SW480 (cell line): ENCODE measurements at places on chromosomes 6 and 20.
A peak's percentile ranks its signal among the peaks of the same experiment; 100 is the strongest.

DNA sequence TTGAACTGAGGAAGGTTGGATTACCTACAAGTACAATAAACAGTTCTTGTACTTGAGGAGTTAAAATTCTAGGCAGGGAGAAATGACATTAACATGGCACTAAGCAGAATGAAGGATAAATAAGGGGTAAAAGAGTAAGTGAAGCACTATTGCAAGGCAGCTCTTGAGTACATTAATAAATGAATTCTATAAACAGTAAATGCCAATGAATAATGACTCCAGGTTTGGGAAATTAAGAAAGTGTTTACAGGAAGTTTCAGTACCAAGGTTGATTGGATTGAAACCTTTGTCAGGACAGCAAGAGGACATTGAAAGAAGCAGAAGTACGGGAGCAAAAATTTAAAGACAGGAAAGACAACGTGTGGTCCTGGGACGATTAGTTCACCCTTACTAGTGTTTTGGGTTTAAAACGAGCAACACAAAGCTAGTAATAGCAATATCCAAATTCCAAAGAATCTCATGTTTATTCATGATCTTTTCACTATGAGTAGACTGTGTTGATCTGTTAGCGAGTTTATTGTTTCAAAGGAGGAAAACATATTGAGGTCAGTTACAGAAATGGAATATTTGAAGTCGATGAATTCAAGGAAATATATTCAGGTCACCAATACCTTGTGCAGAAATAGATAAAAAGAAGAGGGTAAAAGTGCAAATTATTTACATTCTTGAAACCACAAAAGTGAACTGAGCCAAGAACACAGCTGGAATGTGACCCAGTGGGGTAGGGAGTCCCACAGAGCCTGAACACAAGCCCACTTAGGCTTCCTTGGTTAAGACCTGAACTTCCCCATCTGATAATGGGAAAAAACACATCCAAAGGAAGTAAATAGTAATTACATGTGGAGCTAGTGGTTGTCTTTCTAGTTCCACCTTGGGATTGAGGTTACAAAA is 80.8 kb downstream of the MKKS start:
- DNase-seq, result no peak

DNA sequence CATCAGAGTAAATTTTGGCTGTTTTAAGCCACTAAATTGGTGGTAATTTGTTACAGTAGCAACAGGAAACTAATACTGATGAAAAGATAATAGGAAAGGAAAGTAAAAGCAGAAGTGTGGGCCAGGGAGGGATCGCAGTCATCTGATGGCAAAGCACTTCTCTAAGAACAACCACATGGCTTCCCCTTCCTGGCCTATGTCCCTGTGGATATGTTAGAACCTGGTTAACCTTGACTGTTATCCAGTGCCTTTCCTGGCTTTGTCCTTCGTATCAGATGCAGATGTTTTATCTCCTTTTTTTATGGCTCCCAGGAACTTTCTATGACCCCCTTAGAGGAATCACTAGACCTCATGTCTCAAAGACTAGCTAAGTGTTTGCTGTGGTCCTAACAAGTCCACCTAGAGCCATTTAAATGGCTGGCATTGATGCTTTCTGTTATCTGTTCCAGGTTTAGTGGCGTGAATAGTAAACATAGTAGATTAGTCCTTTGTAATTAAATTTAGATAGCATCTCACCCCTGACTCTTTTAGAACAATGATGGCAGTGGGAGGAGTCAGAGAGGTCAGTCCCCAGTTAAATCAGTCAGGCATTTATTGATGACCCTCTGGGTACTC is 79.2 kb upstream of the PHACTR2 start:
- no peak for DNase-seq

GRCh38 chr6:36333171-36333895 is 3.4 kb downstream of the BNIP5 start:
- no peak for DNase-seq

- DNase-seq, result no peak
Measured at GRCh38 chr6:144174006-144174405, 23.7 kb downstream of the STX11 start.

DNA sequence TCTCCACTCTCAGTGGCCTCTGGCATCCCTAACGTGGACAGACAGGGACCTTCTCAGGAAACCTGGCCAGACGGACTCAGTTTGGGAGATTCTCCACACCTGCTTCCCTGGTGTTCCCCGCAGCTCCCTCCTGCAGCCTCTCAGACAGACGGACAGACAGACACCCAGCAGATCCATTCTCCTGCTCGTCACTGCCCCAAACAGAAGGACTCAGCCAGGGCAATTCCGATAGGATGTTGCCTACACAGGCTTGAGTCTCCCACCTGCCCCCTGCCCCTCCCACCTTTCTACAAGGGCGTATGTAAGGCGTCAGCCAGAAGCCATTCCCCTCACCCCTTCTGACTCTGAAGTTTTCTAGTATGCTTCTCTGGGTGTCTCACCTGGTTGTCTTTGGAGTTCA is 428 bp downstream of the CCM2L start:
- DNase-seq, result no peak

- no peak for DNase-seq
Measured at GRCh38 chr20:36744243-36744642, 1.6 kb downstream of the NDRG3 start.

- no peak for DNase-seq
Measured at GRCh38 chr6:107083047-107083768, 32.1 kb downstream of the BEND3 start.

GRCh38 chr20:46991880-46992639 is 97.4 kb downstream of the EYA2 start:
- no peak for DNase-seq

GRCh38 chr6:45148711-45149341 is 179.3 kb upstream of the RUNX2 start:
- no peak for DNase-seq

DNA sequence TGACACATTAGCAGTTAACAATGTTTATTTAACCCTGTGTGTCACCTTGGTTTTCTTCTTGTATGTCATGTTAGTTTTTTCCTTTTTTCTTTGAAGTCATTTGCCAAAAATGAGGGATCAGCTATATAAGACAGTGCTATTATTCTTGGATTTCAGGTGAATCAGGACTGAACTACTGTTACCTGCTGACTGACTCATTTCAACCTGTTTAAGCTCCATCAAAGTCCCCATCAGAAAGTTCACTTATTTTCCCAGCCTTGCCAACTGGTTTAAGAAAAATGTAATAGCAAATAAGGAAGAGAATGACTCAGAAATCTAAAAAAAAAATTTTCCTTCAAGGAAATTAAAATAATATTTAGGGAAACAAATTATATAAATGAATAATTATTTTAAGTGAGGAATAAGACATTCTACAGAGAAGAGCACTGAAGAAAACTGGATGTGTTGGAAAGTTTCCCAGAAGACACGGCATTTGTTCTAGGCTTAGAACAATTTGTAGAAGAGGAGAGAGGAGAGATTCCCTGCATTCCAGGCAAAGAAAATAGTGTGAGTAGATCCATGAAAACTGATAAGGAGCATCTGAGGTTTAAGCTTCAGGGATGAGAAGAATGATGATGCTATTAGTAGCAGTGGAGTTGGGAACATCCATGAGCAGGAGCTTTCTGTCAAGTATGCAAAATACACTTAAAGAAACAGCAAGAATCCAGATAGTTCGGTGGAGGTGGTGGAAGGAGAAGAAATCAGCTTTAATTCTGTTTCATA is 84.9 kb upstream of the SIM1 start:
- DNase-seq, result no peak

- peak; percentile 14 for DNase-seq
Measured at GRCh38 chr20:1301031-1301529, 27.9 kb downstream of the SDCBP2 start.

GRCh38 chr20:57509665-57510237 is 15.2 kb downstream of the CTCFL start:
- DNase-seq, result peak; percentile 65

- no peak for DNase-seq
Measured at GRCh38 chr6:3418496-3419060, 38.3 kb downstream of the SLC22A23 start.

DNA sequence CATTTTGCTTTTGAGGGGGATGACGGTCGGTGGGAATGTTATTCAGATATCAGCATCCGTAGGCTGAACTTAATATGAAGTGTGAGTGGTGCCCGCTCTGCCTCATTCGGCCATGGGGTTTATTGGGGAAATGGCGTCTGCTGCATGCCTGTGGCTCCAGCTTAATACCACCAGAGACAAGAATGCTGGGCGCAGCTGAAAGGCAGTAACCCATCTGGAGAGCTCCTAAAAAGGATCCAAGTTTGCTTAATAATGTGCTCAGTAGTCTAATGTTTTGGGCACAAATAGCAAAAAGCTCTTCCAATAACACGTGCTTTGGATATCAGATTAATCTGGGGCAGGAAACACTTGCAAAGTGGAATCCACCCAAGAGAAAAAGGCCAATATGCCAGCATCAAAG is 273.0 kb upstream of the TAB2 start:
- DNase-seq, result no peak

- no peak for DNase-seq
Measured at GRCh38 chr6:25831532-25832306, at the start of gene SLC17A1. TSS of gene SLC17A1 (minus strand) at chr6:25832052. CDS start at chr6:25830557, 1,495 bp downstream.

GRCh38 chr6:88666901-88667300 is 296.5 kb downstream of the RNGTT start:
- no peak for DNase-seq

GRCh38 chr6:44660561-44661220 is 273.2 kb downstream of the CDC5L start:
- DNase-seq, result no peak

GRCh38 chr6:155349129-155349528 is 34.8 kb upstream of the TFB1M start:
- DNase-seq, result no peak

DNA sequence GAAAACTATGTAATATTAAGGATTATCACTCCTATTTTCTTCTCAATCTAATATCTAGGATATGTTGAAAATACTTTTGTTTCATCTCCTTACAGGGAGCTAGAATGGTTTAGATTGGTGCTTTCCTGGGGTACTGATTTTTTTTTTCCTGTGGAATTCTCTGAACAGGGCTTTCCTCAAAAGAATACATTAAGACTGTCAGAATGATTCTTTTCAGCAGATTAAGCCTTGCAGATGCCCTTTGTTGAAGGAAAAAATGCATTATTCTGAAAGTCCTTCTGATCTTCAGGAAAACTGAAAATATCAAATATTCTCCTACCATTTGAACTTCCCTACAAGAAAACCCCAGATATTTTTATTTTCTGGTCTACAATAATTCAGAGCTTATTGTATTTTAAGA is 178.9 kb downstream of the SOX4 start:
- no peak for DNase-seq

GRCh38 chr6:158518191-158519127 is 41.4 kb upstream of the TMEM181 start:
- DNase-seq, result peak; percentile 84

DNA sequence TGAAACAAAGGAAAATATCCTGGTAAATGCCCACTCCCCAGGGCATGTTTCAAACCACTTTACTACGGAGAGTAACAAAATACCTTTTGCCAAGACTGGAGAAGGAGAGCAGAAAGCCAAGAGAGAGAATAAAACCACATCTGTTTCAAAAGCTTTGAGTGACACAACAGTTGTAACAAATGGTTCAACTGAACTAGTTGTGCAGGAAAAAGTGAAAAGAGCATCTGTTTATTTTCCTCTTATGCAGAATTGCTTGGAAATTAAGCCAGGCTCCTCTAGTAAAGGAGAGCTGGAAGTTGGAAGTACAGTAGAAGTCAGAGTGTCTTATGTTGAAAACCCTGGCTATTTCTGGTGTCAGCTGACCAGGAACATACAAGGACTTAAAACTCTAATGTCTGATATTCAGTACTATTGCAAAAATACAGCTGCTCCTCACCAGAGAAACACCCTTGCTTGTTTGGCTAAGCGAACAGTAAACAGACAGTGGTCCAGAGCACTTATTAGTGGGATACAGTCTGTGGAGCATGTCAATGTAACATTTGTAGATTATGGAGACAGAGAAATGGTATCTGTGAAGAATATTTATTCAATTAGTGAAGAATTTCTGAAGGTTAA is 2.6 kb downstream of the TDRD6 start:
- no peak for DNase-seq

- no peak for DNase-seq
Measured at GRCh38 chr6:158286413-158286812, 25.9 kb upstream of the TULP4 start.

GRCh38 chr6:4751823-4752464 is 24.3 kb upstream of the CDYL start:
- DNase-seq, result no peak

DNA sequence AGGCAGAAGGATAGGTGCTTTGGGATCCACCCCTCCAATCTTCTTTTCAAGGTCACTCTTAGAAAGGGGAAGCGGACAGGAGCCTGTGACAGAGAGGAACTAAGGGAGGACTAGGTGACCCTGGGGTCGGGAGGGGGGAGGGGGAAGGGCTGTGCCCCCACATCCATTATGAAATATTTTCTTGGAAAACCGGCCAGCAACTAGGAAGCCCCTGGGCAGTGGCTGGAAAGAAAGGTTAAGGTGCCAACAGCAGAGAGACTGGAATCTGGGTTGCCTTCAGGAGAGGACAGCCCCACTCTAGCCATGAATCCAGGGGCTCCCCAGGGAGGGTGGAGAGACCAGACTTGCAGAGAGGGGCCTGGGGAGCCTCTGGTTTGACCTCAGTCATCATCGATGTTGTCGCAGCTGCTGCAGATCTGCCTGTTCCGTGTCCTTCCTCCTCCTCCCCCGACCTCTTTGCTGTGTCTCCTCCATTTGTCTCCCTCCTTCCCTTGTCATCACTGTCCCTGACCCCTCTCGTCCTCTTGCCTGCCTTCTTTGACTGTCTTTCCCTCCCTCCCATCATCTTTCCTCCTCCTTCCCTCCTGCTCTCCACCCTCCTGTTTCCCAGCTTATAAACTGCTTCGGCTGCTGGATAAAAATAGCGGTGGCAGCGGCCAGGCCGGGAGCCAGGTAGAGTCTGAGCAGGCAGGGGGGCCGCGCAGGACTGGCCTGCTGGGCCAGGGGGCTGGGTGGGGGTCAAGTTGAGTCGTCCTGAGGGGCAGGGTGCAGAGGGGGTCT is 3.2 kb downstream of the SLC29A1 start:
- no peak for DNase-seq

- no peak for DNase-seq
Measured at GRCh38 chr6:162489101-162489976, 238.2 kb downstream of the PRKN start.

DNA sequence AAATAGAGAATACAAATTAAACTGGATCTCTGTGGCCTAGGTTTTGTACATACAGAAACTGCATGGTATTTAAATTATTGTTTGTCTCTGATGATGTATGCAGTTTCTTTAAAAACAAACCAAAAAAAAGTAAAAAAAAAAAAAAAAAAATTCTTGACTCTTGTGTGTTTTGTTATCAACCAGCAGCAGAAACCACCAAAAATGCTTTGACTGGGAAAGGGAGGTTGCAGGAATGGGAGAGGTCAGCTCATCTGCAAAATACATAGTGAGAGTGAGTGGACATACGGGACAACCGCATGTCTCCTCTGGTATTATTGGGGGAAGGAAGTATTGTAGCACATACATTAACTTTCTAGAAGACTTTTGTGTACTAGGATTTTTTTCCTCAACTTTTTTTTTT is 38.0 kb downstream of the TBC1D7 start:
- no peak for DNase-seq

- DNase-seq, result no peak
Measured at GRCh38 chr20:23161968-23162696, 76.0 kb upstream of the CD93 start.

- no peak for DNase-seq
Measured at GRCh38 chr6:17466707-17467106, 73.3 kb downstream of the CAP2 start.
